ENCODE measurements at places on chromosomes 3 and 15.

DNA sequence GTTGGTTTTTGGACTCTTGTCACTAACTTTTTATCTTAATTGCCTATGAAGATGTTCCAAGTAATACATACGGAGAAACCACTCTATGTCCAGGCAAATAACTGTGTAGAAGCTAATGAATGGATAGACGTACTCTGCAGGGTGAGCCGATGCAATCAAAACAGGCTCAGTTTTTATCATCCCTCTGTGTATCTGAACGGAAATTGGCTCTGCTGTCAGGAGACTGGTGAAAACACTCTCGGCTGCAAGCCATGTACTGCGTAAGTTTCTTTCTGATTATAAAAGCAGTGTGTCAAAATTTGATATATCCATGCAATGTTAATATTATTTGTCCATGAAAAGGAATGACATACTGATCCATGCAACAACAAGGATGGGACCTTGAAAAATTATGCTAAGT is 121.6 kb downstream of the RASA2 start:
- peaks cover 3% of the 10 kb centered on the region for H3K4me1 ChIP-seq
- DNase-seq = no peak
- H3K36me3 ChIP-seq = peaks cover 29% of the 10 kb centered on the region

GRCh38 chr3:23701716-23702597 is 103.8 kb upstream of the UBE2E1 start:
- H3K27me3 ChIP-seq = no peaks in the 10 kb centered on the region
- no peak for DNase-seq
- H3K4me1 ChIP-seq = peaks cover 10% of the 10 kb centered on the region

DNA sequence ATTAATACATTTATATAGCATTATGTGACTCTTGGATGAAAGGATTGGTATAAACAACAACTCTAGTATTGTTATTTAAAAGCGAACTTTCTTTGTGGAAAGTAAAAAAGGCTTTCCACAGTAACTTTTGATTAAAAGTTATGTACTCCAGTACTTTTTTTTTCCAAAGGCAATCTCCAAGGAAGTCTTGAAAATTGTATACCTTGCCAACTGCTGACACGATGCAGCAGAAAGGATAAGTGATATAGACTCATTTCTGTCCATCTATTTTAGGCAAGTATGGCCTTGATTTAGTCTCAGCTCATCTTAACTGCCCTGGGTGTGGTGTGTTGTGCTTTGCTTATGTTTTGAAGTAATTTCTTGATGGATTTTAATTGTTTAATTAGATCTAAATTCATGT is 79.7 kb downstream of the OTOL1 start:
- no peak for DNase-seq
- H3K4me1 ChIP-seq = peaks cover 12% of the 10 kb centered on the region
- no peak overlapping the region for H3K4me3 ChIP-seq
- no peaks in the 10 kb centered on the region for H3K27me3 ChIP-seq
- H3K36me3 ChIP-seq = no peaks in the 10 kb centered on the region
- H3K27ac ChIP-seq = no peak overlapping the region

- DNase-seq = no peak
- peaks cover 13% of the 10 kb centered on the region for H3K4me1 ChIP-seq
- no peaks in the 10 kb centered on the region for H3K36me3 ChIP-seq
- H3K27ac ChIP-seq = no peak overlapping the region
Measured at GRCh38 chr15:39102431-39102830, 478.4 kb upstream of the THBS1 start.

- DNase-seq = no peak
- peaks cover 5% of the 10 kb centered on the region for H3K27me3 ChIP-seq
- peaks cover 9% of the 10 kb centered on the region for H3K4me1 ChIP-seq
- no peaks in the 10 kb centered on the region for H3K36me3 ChIP-seq
- H3K27ac ChIP-seq = no peak overlapping the region
Measured at GRCh38 chr3:118682921-118683320, 351.7 kb downstream of the IGSF11 start.

DNA sequence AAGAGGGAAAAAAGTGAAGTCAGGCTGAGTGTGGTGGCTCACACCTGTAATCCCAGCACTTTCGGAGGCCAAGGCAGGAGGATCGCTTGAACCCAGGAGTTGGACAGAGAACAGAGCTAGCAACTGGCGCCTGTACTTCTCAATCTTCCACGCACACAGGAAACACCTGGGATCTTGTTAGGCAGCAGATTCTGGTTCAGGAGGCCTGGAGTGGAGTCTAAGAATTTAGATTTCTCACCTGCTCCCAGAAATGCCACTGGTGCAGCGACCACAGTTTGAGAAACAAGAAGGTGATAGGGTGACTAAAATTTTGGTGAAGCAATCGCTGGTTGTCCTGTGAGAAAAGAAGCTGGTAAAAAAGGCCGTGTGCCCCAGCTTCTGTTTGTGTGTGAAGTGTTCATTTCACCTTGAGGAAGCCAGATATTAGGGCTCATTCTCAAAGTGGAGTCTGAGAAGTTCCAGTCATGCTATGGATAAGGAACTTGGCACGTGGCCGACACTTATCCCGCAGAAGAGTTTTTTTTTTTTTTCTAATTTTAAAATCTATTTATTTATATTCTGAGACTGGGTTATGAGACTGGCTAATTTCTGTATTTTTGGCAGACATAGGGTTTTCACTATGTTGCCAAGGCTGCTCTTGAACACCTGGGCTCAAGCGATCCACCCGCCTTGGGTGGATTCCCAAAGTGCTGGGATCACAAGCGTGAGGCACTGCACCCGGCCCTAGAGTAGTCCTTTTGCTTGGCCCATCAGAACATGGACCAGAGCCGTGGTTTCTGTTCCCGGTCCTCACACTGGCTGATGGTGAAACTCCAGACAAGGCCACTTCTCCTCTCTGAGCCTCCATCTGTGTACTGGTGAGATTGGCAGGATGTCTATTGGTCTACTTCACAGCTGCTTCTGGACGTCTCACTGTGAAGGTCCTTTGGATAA is 324.6 kb upstream of the PROK2 start:
- H3K36me3 ChIP-seq = no peaks in the 10 kb centered on the region
- no peak for DNase-seq
- H3K4me1 ChIP-seq = no peaks in the 10 kb centered on the region
- H3K27me3 ChIP-seq = peaks cover 24% of the 10 kb centered on the region
- H3K4me3 ChIP-seq = no peak overlapping the region

DNA sequence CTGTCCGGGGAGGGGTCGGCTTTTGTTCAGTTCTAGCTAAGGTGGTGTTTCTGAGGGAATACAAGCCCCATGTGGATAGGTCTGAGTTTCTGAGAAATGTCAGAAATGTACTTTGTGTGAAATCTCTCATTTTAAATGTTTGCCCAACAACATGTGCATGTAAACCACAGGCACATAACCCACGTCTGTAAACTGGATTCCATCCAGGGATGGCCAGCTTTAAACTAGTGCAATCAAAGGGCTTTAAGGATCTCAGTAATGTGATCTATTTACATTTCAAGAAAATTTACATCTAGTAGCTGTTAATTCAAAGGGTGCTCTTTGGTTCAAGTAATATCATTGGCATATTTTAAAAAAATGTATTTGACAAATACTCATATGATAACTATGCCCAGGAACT is 52.0 kb downstream of the POLR2M start:
- peaks cover 2% of the 10 kb centered on the region for H3K4me1 ChIP-seq
- H3K36me3 ChIP-seq = no peaks in the 10 kb centered on the region
- peaks cover 3% of the 10 kb centered on the region for H3K27me3 ChIP-seq
- no peak overlapping the region for H3K27ac ChIP-seq

GRCh38 chr3:50583897-50584296 is 14.6 kb downstream of the HEMK1 start:
- no peaks in the 10 kb centered on the region for H3K4me1 ChIP-seq
- H3K27me3 ChIP-seq = no peaks in the 10 kb centered on the region
- DNase-seq = no peak
- no peak overlapping the region for H3K4me3 ChIP-seq
- peaks cover 8% of the 10 kb centered on the region for H3K36me3 ChIP-seq

- no peaks in the 10 kb centered on the region for H3K27me3 ChIP-seq
- no peak for DNase-seq
- peaks cover 14% of the 10 kb centered on the region for H3K4me1 ChIP-seq
- H3K27ac ChIP-seq = no peak overlapping the region
- no peaks in the 10 kb centered on the region for H3K36me3 ChIP-seq
Measured at GRCh38 chr15:28956491-28956890, 70.7 kb downstream of the APBA2 start.

Measured in mesothelial cell of epicardium (in vitro differentiated cells).